Kidney glomerular epithelial cell (primary cell): ENCODE measurements at places on chromosomes 2 and 18.
A peak's percentile ranks its signal among the peaks of the same experiment; 100 is the strongest.

GRCh38 chr2:7976206-7976605 lies 705.6 kb upstream of the ID2 start:
- no peak for DNase-seq

- DNase-seq: no peak
Observed at GRCh38 chr2:170155723-170156253, 22.2 kb upstream of the MYO3B start.

DNA sequence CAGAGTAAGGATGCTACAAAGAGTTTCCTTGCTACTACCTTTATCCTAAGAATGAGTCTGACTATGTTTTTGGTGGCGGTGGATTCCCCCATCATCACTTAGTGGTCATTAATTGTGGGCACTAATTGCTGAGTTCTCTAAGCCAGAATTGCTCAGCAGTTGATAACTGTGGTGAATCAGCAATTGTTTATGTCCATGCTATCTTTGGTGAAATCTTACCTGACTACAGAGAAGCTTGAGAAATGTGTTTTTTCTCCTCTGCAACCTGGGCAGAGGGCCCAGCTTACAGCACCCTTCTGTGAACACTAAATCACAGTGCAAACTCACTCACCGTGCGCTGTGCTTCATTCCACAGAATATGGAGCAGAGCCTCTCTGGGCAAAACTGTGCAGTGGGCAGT lies 683.6 kb downstream of the CNTNAP5 start:
- no peak for DNase-seq

DNA sequence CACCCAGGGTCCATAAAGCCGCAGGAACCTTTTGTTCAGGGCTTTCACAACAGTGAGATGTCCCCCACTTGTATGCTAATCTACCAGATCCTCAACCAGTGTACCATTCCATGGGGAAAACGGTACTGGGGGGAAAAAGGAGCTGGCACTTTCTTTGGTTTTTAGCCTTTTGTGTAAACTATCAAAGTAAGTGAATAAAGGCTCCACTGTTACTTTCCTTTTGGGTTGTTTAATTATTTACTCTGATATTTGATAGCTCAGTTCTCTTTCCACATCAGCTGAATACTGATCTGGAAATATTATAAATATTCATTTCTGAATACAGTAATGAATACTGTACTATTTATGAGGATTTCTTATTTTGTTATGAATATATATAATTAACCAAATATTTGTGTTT lies 20.3 kb downstream of the HADHA start:
- DNase-seq: no peak

DNA sequence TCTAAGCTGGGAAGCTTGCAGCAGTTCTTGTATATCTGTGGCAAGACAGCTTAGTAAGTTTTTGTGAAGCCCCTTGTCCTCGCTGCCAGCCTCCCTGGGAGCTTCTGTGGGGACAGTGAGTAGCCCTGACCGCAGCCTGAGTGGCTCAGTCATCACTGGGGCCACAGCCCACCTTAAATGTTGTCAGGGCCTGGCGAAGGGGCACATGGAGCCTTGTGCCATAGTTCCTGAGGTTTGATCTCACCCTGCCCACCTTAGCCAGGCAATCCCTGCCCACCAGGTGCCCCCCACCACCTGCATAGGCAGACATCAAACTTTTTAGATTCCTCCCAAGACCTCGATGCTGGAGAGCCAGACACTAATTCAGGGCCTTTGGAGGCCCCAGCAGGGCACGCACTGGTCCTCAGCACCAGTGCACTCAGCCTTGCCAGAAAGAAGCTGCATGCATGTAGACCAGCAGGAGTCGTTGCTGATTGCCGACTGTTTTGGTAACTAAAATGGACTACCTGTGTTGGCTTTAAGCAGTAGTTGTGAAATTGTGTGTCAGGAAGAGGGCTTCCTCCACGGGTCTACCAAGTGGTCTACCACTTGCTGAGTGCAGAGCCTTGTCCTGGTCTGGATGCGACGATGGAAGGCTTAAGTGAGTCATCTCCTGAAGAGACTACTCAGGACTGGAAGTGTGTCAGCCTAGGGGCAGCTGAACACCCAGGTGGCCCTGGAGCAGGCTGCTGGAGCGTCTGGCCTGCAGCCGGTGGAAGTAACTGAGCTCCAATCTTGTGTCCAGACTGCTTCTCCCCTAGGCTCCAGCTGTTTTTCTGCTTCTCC lies 233.1 kb downstream of the SEPTIN10 start:
- DNase-seq: no peak

- DNase-seq: no peak
Observed at GRCh38 chr2:86254576-86255538, 55.6 kb downstream of the MRPL35 start.

- no peak for DNase-seq
Observed at GRCh38 chr2:146226077-146226476, 1618.8 kb upstream of the ACVR2A start.

DNA sequence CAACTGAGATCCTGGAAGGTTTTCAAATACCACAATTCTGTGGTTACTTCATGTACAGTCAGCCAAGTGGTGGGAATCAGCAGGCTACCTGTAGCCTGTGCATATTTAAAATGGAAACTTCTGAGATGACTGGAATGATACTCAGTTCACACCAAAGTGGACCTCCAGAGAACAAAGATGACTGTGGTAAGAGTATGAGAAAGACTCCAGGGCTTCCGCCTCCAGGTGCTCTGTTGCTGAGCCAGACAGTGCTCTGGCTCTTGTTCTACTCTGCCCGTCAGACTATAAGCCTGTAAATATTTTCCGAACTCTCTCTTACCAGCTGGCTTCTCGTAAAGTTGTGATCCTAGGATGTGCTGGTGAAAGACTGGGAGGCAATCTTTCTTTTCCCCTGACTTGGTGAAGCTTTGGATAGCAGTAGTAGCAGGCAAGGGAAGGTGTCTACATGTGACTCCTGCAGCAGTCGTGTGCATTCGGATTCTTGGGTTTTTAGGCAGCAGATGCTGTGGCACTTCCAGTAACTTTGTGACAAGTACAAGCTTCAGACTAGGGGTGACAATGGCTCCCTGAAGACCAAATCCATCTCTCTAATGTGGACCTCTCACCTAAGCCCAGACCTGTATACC lies 23.1 kb downstream of the ST3GAL5 start:
- DNase-seq: no peak

- no peak for DNase-seq
Observed at GRCh38 chr2:197399887-197400540, 34.8 kb downstream of the SF3B1 start.

DNA sequence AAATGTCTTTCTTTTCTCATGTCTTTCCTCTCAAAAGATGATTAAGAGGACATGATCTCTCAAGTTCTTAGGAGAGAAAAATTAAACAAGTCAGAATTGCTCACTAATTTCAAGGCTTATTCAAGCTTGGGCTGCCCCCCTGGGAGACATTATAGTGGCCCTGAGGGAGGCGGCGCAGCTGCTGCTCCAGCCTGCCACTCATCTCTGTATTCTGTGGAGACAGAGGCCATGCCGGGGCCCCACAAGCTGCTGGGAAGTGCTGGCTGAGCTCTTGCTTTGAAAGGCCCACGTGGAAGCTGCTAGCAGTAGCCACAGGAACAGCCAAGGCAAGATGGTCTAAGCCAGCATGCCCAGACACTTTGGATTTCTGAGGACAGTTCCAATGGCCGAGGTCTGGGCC lies 267.4 kb downstream of the LNPK start:
- no peak for DNase-seq

DNA sequence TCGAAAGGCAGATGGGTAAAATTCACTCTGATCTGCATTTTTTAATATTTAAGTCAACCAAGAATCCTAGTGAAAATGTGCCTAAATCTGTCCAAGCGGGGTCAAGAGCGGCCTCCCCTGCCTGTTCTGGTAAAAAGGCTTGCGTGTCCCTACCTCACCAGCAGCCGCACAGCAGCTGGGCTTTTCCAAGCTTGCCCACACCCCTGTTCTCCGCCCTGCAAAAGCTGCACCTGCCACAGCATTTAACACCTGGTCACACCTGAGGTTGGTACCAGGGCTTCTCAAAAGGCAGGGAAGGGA lies 25.8 kb upstream of the TMEM182 start:
- no peak for DNase-seq

GRCh38 chr2:236944561-236944960 lies 141.1 kb upstream of the COPS8 start:
- no peak for DNase-seq

DNA sequence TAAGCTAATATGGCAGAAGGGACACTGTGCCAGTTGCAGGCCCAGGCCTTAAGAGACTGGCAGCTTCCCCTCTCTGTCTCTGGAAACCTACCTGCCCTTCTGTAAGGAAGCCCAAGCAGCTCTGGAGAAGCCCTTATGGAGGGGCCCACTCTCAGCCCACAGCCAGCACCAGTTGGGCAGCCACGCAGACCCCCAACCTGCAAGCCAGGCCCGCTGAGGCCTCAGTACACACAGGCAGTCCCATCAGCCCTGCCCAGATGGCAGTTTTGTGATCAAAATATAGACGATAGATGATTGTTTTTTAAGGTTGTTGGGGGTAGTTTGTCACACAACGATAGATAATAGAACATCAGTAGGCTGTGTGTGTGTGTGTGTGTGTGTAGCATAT lies 36.8 kb upstream of the ALPP start:
- DNase-seq: no peak

GRCh38 chr2:230411570-230412370 lies 4.2 kb upstream of the SP100 start:
- DNase-seq: peak; percentile 45

GRCh38 chr2:155151945-155152344 lies 453.4 kb downstream of the KCNJ3 start:
- DNase-seq: no peak

DNA sequence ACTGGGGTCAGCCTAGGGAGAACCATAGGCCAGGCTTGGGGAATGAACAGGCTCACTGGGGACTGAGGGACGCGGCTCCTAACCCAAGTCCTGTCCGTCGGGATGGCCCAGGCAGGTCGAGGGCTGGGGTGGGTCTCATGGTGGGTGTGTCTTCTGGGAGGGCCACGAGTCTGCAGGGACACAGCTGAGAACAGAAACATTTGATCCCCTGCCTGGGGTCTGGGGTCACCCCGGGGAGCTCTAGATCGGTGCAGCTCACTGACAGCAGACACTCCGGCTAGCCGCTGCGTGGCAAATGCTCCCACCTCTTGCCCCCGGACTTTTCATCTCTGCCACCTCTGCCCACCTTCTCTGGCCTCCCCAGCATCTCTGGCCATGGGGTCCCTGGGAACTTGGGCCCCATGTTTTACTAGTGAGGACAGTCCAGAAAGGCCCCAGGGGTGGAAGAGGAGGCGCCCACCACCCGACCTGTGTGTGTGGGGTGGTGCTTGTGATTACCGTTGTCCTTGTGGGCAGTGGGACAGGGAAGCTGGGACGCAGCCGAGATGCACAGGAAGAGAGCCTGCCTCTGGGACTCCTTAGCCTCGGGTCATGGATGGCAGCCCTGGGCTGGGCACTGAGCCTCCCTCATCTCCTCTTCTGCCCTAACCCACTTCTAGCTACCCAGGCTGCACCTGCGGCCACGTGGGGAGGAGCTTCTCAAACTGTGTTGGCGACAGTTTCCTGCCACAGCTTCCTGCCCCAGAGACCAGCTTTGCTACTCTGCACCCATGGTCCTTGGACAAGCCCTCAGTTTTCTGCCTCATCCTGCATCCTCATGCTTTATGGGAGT lies 4.9 kb downstream of the ZAP70 start:
- DNase-seq: no peak

DNA sequence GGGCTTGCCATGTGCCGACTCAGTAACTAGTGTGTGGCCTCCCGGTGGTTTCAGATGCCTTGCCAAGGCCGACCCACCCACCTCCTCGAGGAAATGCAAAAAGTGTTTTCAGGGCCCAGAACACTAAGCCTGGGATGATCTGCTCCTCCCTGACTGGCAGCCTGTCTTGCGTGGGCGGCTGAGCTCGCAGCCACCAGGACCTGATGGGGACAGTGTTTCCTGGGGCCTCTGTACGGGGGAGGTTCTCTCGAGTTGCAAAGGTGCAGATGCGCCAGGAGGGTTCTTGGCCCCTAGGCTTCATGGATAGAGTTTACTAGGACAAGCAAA lies 85.2 kb downstream of the GLI2 start:
- peak; percentile 5 for DNase-seq

- DNase-seq: no peak
Observed at GRCh38 chr2:62558743-62559142, 52.7 kb upstream of the TMEM17 start.

- DNase-seq: no peak
Observed at GRCh38 chr2:118993392-118993752, 51.4 kb downstream of the MARCO start.

GRCh38 chr2:204876311-204876710 lies 331.0 kb downstream of the PARD3B start:
- DNase-seq: no peak
